ENCODE measurements at places on chromosomes 5 and 9. TPM values are rescaled to one million over a fixed set of nuclear protein-coding genes. Genes with fewer than 3 reads are reported as not detected.

Gene SPAG8
- total RNA-seq = 1.2 TPM

Gene IFNA21
- total RNA-seq = not detected

Gene NUTM2G
- not detected for total RNA-seq

Gene CWC27
- 12.2 TPM for total RNA-seq

Gene MARCOL
- 8.3 TPM for total RNA-seq

Gene CATSPER3
- total RNA-seq = 0.14 TPM

Gene SLC36A3
- not detected for total RNA-seq
